ENCODE measurements at places on chromosomes 11 and 22. TPM values are rescaled to one million over a fixed set of nuclear protein-coding genes. Genes with fewer than 3 reads are reported as not detected.

The RCE1 gene
- 23.2 TPM for total RNA-seq

The TRIM51 gene
- not detected for total RNA-seq

The OR4C6 gene
- total RNA-seq, result not detected

The MS4A15 gene
- total RNA-seq, result not detected

The VSIG10L2 gene
- total RNA-seq, result 0.10 TPM

The PARVG gene
- total RNA-seq, result 0.48 TPM

The PRG3 gene
- total RNA-seq, result not detected

The PLAAT2 gene
- not detected for total RNA-seq

The OR52N4 gene
- not detected for total RNA-seq

The POU2AF3 gene
- not detected for total RNA-seq

The MUC6 gene
- 0.10 TPM for total RNA-seq

The ROBO4 gene
- total RNA-seq, result 9.6 TPM

The GVQW3 gene
- 3.6 TPM for total RNA-seq

The DDIAS gene
- total RNA-seq, result 23.4 TPM

The ARHGAP42 gene
- total RNA-seq, result 9.4 TPM

The ADAMTS15 gene
- 2.5 TPM for total RNA-seq

The FAM83F gene
- total RNA-seq, result not detected

The PKDREJ gene
- total RNA-seq, result not detected

The DNAJB13 gene
- 1.2 TPM for total RNA-seq

The SCGB1A1 gene
- total RNA-seq, result not detected

The DRICH1 gene
- total RNA-seq, result not detected

The SYT7 gene
- 0.48 TPM for total RNA-seq

The KRTAP5-3 gene
- total RNA-seq, result not detected

The MB gene
- total RNA-seq, result 2.3 TPM

The CD3E gene
- not detected for total RNA-seq

The HPS4 gene
- total RNA-seq, result 19.3 TPM

The CUL5 gene
- total RNA-seq, result 32.3 TPM

Data from RPMI7951 (cell line).